ENCODE measurements at places on chromosomes 5 and 9. TPM values are rescaled to one million over a fixed set of nuclear protein-coding genes. Genes with fewer than 3 reads are reported as not detected.

GRCh38 chr9:134389642-134390041, 63.4 kb downstream of the RXRA start:
- H3K36me3 ChIP-seq = no peaks in the 10 kb centered on the region
- H3K4me3 ChIP-seq = no peak overlapping the region
- H3K27me3 ChIP-seq = no peaks in the 10 kb centered on the region
- H3K4me1 ChIP-seq = peaks cover 22% of the 10 kb centered on the region

GRCh38 chr5:138339091-138339456, 1.0 kb downstream of the FAM53C start:
- peaks cover 16% of the 10 kb centered on the region for H3K36me3 ChIP-seq
- H3K27ac ChIP-seq = peak overlapping the region; percentile 98
- H3K4me1 ChIP-seq = peaks cover 31% of the 10 kb centered on the region
- H3K27me3 ChIP-seq = no peaks in the 10 kb centered on the region
- DNase-seq = no peak
- peak overlapping the region; percentile 94 for H3K4me3 ChIP-seq

DNA sequence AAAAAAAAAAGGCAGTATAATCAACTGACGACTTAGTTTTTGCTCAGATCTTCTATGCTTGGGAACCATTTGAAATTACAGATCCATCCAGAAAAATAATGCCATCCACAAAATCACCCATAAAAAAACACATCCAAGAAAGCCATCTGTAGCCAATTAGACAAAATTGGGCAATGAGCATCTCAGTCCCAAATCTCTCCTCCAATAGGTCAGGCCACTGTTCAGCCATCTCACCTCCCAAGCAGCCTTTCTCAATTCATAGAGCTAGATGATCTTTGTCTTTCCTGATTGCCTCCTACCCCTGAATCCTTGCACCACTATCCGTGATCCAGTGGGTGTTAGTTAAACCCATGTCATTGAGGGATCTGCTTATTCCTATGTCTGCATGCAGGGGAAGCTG, 139.6 kb downstream of the SCAMP1 start:
- peaks cover 81% of the 10 kb centered on the region for H3K4me1 ChIP-seq
- no peak overlapping the region for H3K4me3 ChIP-seq
- no peak overlapping the region for H3K27ac ChIP-seq
- no peaks in the 10 kb centered on the region for H3K36me3 ChIP-seq

DNA sequence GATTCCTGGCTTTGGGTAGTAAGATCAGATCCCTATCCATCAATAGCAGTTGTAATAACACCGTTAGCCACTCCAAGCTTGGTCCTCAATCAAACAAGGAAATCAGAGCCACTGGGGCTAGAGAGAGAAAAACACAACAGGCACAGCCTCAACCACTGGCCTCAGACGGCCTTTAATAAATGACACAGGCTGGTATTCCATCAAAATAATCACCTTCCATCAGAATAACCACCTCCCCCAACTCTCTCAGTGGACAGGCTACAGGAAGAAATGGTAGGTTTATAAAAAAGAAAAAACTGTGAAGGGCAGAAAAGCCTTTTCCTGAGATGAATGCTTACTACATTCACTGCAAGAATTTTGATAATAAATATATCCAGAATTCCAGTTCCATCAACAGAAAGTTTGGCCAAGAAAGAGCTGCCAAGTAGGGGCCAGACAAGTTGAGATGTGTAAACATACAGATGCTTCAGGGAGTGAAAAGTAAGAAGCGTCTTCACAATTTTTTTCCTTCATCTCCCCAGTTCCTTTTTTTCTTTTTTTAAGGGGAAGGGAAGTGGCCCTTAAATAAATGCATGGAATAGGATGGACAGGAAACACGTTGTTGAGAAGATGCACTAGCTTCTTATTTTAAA, 5.5 kb downstream of the FOXD1 start:
- no peak overlapping the region for H3K27ac ChIP-seq
- DNase-seq = no peak
- H3K4me3 ChIP-seq = no peak overlapping the region

DNA sequence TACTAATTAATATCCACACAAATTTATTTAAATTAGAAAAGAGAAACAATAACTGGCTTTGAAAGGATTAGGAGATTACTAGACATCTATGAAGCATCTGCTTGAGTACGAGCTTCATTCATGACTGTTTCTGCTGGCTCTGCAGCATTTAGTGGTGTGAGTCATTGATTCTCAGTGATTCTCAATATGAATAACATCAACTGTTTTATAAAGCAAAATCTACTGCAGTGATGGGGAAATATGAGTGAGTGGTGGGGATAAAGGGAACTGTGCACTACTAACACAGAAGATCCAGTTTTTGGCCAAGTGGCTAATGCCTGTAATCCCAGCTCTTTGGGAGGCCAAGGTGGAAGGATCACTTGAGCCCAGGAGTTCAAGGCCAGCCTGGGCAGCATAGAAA, 8.4 kb downstream of the FNBP1 start:
- no peak overlapping the region for H3K27ac ChIP-seq
- DNase-seq = no peak
- peaks cover 4% of the 10 kb centered on the region for H3K4me1 ChIP-seq
- no peaks in the 10 kb centered on the region for H3K27me3 ChIP-seq

- peaks cover 1% of the 10 kb centered on the region for H3K36me3 ChIP-seq
- H3K4me1 ChIP-seq = no peaks in the 10 kb centered on the region
- no peak overlapping the region for H3K27ac ChIP-seq
- no peaks in the 10 kb centered on the region for H3K27me3 ChIP-seq
Measured at GRCh38 chr9:114249424-114250234, 73.3 kb upstream of the ORM1 start.

ADAMTSL1 gene
- 45.2 TPM for total RNA-seq

NR4A3 gene
- total RNA-seq = 15.4 TPM

ZNF879 gene
- total RNA-seq = 8.6 TPM

MYMK gene
- total RNA-seq = not detected

WDR38 gene
- total RNA-seq = not detected

Data from mesothelial cell of epicardium (in vitro differentiated cells).